H9 (cell line): ENCODE measurements at places on chromosomes 13 and 19. TPM values are rescaled to one million over a fixed set of nuclear protein-coding genes. Genes with fewer than 3 reads are reported as not detected.
A peak's percentile ranks its signal among the peaks of the same experiment; 100 is the strongest.

DNA sequence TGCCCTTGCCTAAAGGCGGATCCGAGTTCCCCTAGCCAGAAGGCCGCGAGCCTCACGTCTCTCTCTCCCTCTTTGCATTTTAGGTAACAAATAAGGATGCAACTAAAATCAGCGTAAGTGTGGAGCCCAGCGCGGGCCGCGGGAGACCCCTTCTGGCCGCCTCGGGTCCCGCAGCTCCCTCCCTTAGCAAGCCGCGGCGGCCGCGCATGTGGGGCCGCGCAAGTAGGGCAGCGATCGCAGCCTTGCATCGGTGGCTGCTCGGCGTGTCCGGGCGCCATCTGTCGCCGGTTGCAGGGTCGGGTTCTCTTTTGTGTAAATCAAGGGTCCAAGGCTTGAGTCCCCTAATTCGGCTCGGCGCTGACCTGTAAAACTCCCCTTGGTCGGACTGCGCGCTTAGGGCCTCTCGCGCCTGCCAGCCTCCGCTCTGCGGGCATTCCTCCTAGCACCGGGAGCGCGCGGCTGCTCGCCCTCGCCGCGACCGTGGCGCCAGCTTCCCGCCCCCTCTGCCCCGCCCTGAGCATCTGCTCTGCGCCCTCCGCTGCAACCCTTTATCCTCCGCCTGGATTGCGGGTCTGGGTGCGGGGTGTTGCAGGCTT, 2.7 kb downstream of the VSTM2B start:
- peak; percentile 87 for DNase-seq

DNA sequence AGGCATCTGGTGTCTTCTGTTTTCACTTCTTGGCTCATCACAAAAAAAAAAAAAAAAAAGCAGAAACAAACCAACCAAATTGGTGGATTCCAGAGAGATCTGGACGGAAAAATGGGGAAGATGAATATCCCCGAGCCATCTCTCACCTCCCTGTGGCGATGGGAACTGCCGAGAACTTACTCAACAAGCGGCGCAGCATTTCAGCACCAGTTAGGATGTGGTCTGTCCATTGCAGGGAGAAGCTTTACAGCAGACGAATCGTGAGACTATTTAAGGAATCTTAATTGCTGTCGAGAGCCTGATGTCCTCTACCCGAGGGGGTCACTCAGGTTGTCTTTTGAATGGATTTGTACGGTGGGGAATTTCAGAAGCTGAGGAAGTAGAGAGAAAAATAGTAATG, 17.3 kb upstream of the KDM4B start:
- no peak for DNase-seq

DNA sequence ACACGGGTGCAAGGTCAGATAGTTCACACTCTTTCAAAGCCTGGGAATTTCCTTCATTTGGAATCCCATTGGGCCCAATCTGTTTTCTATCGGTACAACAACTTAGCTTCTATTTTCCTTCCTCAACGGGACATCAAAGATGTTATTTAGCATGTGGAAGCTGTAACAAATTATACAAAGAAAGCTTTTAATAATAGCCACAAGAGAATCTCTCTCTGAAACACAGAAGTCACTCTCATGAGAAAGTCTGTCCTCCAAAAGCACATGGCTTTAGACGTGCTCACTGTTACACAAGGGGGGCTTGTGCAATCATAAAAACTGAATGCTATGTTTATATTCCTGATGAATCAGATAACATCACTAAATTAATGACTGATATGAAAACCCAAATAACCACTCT, 28.9 kb upstream of the CYSLTR2 start:
- no peak for DNase-seq

DNA sequence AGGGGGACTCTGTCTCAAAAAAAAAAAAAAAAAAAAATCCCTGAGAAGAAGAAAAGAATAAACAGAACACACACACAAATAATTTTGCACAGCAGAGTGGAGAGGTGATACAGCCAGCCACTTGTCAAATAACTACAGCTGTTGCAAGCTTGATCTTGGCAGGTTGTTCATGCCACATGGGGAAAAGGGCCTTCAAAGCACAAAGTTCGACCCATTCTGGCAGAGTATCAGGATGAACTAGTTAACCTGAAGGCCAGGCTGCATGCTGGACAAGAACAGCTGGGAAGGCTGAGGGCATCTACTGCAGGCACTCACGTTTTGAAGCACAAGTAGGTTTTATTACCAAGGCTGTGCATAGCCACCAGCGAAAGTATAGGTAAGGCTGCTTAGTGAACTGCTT, 104.1 kb downstream of the KCTD15 start:
- no peak for DNase-seq

GRCh38 chr19:39335168-39335548, 685 bp downstream of the GMFG start:
- no peak for DNase-seq

DNA sequence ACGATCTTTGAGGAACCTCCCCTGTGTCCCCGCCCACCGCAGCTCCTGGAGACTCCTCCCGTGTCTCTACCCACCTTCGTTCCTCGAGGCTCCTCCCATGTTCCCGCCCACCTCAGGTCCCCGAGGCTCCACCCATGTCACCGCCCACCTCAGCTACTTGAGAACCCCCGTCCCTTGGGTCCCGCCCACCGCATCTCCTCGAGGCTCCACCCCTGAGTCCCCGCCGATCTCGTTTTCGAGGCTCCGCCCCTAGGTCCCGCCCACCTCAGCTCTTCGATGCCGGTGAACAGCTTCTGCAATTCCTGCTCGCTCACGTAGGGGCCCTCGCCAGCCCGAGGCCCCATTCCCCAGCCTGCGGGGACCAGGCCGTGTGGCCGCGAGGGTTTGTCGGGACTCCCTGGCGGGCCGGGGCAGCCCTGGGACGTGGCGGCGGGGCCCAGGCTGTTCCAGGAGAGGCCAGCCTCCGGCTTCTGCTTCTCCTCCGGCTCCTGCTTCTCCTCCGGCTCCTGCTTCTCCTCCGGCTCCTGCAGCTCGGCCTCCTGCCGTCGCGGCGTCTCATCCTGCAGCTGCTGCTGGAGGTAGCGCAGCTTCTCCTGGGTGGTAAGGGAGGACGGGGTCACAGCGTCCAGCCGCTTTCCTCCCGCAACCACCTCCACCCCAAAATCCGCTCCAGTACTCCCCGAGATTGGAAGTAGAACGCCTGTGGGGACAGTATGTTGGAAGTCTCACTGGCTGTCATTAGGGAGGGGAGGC, 16.7 kb downstream of the TSKS start:
- DNase-seq = peak; percentile 98

GRCh38 chr19:7869453-7869909, 4.7 kb downstream of the PRR36 start:
- peak; percentile 81 for DNase-seq

DNA sequence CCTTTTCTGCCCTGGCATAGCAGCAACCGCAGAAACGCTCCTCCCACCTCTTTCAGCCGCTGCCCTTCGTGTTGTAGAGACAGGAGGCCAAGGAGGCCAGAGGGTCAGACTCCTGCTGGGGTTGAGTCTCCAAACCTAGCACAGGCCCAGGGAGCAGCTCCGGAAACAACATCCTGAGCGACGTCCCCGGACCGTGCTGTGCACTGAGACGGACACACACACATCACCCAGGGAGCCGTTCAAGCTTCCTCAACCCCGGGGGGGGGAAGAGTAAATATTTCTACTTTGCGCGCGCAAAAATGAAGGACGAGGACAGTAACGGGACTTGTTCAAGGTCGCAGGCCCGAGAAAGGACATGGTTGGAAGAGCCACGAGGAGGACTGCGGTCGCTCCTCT, 657 bp downstream of the ZNF550 start:
- peak; percentile 30 for DNase-seq

DNA sequence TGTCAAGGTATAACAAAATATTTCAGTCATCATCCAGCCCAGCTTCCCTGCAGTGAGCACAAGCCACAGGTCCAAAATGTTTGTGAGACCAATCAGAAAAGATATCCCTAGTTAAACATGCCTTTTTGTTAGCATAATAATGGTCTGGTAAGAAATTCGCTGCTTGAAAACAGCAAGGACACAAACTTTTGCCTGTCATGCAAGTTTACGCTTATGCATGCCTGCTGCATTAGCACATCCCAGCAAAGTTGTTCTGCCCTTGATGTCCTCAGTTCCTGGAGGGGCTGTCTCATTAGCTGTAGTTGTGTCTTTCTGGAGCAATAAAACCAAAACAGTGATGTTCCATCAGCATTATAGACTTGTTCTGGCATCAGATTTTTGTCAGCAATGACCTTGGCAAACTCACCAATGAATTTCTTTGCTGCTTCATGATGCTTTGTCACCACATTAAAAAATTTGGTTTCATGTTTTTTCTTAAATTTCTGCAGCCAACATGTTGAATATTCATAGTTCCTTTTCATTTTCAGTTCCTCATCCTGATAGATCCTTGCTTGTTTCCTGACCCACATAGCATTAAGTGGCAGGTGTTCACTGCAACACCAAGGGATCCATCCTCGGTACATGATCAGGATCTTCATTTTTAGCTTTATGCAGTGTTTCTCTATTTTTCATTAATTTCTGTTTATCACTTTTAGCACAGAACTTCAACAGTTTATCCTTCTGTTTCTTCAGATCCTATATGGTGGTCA, 72.0 kb upstream of the GPR183 start:
- peak; percentile 61 for DNase-seq

GRCh38 chr13:102386461-102386860, 15.4 kb downstream of the FGF14 start:
- DNase-seq = no peak

JAK3 gene
- 3.3 and 3.5 TPM in 2 replicates for total RNA-seq

RPL13A gene
- total RNA-seq = 3,286 and 3,356 TPM in 2 replicates

TEX26 gene
- not detected in 2 replicates for total RNA-seq

PSG2 gene
- total RNA-seq = not detected in 2 replicates

PBX4 gene
- total RNA-seq = 2.4 and 3.3 TPM in 2 replicates

CEACAM21 gene
- not detected in 2 replicates for total RNA-seq

CCDC194 gene
- 0.68 and 0.75 TPM in 2 replicates for total RNA-seq

NLRP5 gene
- total RNA-seq = not detected in 2 replicates
